Lung microvascular endothelial cell (primary cell): ENCODE measurements at places on chromosomes 11 and 22. TPM values are rescaled to one million over a fixed set of nuclear protein-coding genes. Genes with fewer than 3 reads are reported as not detected.

The YPEL4 gene
- under 0.01 TPM in 2 replicates for total RNA-seq

The MUC6 gene
- total RNA-seq: not detected in 2 replicates

The A4GALT gene
- 32.7 and 43.8 TPM in 2 replicates for total RNA-seq

The PHOX2A gene
- not detected in 2 replicates for total RNA-seq

- peak; percentile 35 for DNase-seq
These were observed 494.0 kb downstream of the MIAT start for GRCh38 chr22:27151407-27151806.

- no peak for DNase-seq
These were observed 1658.4 kb upstream of the RAG2 start for GRCh38 chr11:38256436-38256835.

GRCh38 chr11:42521994-42522393, 789.8 kb upstream of the API5 start:
- no peak for DNase-seq

- peak; percentile 52 for DNase-seq
These were observed 899.6 kb downstream of the OPCML start for GRCh38 chr11:132632641-132633124.

DNA sequence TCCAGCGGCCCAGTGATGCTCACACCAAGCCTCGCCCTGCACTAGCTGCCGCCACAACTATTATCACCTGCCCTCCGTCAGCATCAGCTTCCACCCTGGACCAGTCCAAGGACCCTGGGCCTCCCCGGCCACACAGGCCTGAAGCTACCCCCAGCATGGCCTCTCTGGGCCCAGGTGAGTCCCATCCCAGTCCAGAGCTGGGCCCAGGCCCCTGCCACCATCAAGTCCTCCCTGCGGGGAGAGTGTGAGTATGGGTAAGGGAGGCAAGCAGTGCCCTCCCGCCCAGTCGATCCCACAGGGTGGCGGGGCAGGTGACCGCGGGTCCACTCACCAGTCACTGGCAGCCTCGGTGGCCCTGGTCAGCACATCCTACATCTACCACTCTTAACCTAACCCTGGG, 9.5 kb upstream of the SUSD2 start:
- DNase-seq: no peak

DNA sequence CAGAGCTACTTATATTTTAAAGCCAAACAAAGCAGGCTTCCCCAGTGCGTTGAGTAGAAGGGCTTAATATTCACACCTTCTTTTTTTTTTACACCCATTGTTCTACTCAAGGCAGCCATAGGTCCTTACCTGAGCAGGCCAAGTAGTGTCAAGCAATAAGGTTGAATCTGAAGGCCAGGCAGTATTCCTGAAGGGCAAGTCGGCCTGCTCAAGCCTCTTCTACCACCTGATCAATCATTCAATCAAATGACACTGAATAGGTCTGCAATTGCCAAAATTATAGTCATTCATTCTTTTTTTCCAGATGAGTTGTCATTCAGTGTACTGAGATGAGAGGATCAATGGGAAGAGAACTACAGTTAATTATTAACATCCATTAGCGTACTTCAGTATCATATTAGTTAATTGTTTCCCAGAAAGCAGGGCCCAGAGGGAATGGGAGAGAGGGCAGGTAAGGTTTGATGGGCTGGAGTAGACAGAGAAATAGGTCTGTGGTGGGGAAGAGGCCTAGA, 11.9 kb upstream of the PPP2R1B start:
- DNase-seq: no peak

GRCh38 chr22:20173772-20174171, 22.9 kb upstream of the CCDC188 start:
- no peak for DNase-seq

- no peak for DNase-seq
These were observed 20.2 kb upstream of the CALCB start for GRCh38 chr11:15053191-15053685.

- DNase-seq: peak; percentile 14
These were observed 5.8 kb downstream of the PLEKHB1 start for GRCh38 chr11:73652046-73652730.
